ENCODE measurements at places on chromosomes 7 and 10.

- peak; percentile 64 for DNase-seq
Measured at GRCh38 chr7:77247206-77247850, 47.7 kb upstream of the FGL2 start.

GRCh38 chr7:7795630-7796121, 77.3 kb upstream of the RPA3 start:
- DNase-seq, result no peak

- no peak for DNase-seq
Measured at GRCh38 chr10:65846949-65847348, 1078.9 kb upstream of the LRRTM3 start.

DNA sequence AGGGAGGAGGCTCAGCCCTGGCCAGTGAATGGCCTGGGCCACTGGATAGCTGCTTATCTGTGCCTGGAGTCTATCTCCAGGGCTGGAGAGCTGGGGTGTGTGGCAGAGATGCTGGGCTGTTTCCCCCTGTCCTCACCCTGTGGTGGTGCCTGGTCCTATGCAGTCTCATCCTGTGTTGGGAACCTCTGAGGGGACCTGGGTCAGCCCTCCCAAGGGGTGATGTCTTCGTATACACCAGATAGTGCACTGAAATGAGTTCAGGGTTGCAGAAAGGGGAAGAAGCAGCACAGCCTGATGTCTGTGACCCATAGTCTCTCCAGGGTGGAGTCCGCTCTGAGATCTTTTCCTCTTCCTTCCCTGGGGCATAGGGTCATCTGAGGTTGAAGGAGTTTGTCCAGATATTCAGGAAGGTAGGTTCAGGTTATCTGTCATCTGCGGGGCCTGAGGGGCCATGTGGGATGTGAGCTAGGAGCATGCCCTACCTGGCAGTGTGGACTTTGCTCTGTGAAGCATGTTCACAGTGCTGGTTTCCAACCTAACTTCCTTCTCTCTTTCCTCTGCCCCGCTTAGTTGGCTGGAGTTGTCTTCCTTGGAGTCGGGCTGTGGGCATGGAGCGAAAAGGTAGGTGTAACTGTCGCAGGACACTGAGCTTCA, 33.4 kb upstream of the SH2D4B start:
- no peak for DNase-seq

DNA sequence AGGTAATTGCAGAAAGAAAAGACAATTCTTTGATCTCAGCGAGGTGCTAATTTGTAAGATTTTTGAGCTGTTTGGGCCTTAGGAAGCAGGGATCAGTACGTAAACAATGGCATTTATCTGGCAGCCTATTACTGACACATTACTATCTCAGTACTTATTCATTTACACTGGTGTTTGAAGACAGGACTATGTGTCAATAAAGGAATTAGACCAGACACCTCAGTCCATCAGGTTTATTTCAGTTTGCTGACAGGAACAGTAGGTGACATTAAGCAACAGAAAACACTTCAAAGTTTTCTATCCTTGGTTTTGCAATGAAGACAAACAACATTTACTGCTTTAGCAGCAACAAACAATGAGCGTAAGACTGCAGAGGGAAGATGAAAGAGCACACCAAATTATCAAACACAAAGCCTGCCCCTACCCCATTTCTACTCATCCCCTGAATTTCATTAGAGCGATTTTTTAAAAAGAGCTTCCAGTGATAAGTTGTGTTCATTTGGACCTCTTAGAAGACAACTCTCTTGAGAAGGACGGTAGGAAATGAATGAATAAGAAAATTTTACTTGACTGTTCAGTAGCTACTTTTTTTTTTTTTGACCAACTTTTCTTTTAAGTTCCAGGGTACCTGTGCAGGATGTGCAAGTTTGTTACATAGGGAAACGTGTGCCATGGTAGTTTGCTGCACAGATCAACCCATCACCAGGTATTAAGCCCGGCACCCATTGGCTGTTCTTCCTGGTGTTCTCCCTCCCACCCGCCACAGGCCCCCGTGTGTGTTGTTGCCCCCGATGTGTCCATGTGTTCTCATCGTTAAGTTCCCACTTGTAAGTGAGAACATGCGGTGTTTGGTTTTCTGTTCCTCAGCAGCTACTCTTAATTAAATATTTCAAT, 138.8 kb downstream of the DKK1 start:
- DNase-seq, result no peak

DNA sequence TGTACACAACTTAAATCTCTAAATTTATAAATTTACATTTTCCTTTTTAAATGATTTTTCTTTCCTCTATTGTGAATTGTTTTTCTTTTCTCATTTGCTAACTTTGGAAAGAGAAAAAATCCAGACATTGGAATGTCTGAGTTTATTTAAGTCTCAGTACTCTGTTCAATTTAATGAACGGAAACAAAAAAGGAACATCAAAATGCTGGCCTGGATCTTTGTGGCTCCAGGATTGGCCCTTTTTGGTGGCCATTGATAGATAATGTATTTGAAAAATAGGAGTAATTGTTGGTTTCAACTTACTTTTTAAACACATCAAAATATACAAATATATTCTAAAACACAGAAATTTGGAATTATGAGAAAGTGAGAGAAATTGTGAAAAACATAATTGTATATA, 336.0 kb downstream of the SUGCT start:
- no peak for DNase-seq

DNA sequence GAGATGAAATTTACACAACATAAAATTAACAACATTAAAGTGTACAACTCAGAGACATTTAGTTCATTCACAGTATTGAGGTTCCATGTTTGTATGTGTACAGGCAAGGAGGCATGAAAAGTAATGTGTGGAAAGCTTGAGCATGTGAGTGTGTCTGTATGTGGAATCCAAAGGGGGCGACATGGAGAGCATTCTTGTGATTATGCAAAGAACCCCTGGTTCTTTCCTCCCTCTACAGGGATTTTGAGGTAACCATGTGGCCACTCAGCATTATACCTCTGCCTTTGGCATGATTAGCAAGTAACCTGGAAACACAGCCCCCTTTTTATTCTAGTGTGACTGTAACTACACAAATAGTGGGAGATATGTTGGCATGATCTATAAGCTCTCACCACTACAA, 21.0 kb downstream of the OR2F1 start:
- DNase-seq, result no peak

DNA sequence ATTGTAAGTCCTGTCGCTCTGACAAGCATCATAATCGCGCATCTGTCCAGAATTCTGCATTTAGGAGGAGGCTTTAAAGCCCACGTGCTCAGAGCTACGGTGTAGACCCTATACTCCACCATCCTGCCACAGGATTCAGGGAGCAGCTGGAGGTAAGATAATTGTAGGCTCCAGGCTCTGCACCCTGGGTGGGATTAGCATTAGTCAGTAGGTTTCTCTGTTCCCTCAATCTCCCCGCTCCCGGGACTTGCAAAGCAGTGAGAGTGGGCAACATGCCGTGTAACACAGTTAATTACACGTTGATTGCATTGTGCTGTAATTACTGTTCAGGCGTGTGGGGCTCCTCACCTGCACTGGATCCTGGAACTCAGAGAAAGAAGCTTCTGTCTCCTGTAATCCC, 89.3 kb upstream of the CUX1 start:
- no peak for DNase-seq
